ENCODE measurements at places on chromosomes 3 and 15.
A peak's percentile ranks its signal among the peaks of the same experiment; 100 is the strongest.

- DNase-seq, result no peak
These were observed 42.5 kb downstream of the SH3GL3 start for GRCh38 chr15:83489690-83490089.

- no peak for DNase-seq
These were observed 353.9 kb downstream of the NSUN3 start for GRCh38 chr3:94416768-94417167.

DNA sequence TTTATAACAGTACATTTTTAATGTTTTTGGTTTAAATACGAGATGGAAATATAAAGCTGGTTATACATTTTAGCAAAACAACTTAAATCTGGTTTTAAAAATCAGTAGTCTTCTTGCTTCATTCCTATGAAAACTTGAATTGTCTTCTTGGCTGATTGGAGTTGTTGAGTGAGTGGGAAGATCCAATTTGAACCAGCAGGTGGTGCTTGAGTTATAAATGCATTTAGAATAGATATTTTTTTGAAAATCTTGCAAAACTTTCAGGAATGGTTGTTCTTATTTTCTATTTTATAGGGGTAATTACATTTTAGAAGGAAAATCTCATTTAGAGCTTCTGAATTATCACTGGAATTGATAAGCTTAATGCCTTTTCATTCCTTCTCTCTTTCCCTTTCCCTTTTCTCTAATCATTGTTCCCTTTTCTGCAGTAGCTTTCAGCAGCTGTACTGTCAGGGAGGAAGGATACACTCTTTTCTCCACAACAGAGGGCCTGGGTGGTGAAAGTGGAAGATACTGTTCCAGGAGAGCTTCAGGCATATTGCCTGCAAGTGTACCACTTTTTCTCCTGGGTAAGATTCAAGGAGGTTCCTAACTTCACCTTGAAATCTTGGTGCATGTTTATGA is 335.6 kb downstream of the NLGN1 start:
- no peak for DNase-seq

- DNase-seq, result no peak
These were observed 22.4 kb downstream of the FBXW12 start for GRCh38 chr3:48394391-48394790.

GRCh38 chr15:73397461-73397860 is 28.7 kb upstream of the HCN4 start:
- DNase-seq, result no peak

- no peak for DNase-seq
These were observed 4.6 kb upstream of the TBL1XR1 start for GRCh38 chr3:177201700-177202397.

GRCh38 chr3:115666081-115666480 is 42.8 kb downstream of the GAP43 start:
- DNase-seq, result no peak

GRCh38 chr3:45560281-45560971 is 34.1 kb upstream of the LIMD1 start:
- no peak for DNase-seq

GRCh38 chr3:194168994-194169393 is 33.0 kb downstream of the HES1 start:
- DNase-seq, result no peak

- no peak for DNase-seq
These were observed 3.9 kb upstream of the PLCH1 start for GRCh38 chr3:155748611-155749365.

- DNase-seq, result no peak
These were observed 115.7 kb downstream of the ARRDC4 start for GRCh38 chr15:98076021-98076816.

DNA sequence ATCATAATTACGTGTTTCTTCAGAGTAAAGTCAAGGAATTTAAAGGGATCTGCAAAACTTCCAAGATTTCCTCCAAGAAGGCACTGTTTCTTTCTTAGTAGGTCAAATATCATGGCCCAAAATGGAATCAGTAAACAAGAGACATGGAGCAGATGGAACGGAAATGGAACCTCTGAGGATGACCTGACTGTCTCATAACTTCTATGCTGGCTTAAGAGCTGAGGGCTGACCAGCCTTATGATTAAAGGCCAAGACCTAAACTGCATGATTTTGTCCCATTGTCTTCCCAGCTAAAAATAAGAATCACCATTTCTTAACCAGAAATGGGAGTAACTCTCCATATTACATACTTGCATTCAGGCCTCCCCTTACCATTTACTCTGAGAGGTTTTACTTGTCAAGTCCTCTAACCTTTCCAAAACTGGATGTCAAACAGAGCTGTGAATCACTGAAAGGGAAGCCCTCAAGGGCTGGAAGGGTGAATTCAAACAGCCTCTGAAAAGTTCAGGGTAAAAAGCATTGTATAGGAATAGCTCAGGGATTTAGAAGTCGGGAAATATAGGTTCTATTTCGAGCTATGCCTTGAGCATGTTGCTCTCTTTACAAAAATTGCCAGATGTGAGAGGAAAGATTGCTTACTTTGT is 103.7 kb downstream of the MEIS2 start:
- DNase-seq, result no peak

DNA sequence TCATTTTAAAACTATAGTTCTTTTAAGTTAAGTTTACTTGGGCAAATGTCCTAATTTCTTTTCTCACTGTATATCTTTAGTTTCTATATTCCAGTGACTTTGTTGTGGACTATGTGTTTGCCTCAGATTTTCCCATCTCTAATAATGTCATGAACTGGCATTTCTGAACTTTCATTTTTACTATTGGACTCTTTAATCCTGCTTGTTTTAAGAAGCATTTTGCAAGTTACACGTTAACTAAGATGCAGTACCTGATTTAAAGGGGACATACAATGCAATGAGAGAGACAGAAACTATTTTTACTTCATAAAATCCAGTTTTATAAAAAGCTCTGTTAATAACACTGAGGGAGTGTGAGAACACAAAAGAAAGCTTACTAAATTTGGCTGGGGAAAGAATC is 58.6 kb upstream of the PHLDB2 start:
- no peak for DNase-seq

GRCh38 chr15:53962646-53963561 is 15.3 kb upstream of the UNC13C start:
- peak; percentile 30 for DNase-seq

DNA sequence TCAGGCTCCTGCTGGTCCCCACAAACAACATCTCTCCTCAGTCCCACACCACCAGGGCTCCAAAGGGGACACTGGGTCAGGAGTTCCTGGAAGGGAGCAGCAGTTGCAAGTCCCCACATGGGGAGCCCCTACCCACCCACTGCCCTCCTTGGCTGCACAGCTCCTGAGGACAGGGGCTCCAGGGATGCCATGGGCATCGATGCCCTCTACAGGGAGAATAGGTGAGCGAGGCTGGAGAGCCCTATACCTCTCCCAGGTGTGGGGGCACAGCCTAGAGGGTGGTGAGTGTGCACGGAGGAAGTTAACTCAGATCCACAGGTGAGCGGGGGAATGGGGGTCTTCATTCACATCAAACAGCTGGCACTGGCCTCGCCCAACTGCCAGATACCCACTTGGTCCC is 141.2 kb upstream of the LINGO1 start:
- no peak for DNase-seq

GRCh38 chr15:100878648-100879047 is 983 bp upstream of the ALDH1A3 start:
- DNase-seq, result peak; percentile 57

GRCh38 chr3:49534581-49535441 is 19.5 kb upstream of the BSN start:
- DNase-seq, result peak; percentile 82

DNA sequence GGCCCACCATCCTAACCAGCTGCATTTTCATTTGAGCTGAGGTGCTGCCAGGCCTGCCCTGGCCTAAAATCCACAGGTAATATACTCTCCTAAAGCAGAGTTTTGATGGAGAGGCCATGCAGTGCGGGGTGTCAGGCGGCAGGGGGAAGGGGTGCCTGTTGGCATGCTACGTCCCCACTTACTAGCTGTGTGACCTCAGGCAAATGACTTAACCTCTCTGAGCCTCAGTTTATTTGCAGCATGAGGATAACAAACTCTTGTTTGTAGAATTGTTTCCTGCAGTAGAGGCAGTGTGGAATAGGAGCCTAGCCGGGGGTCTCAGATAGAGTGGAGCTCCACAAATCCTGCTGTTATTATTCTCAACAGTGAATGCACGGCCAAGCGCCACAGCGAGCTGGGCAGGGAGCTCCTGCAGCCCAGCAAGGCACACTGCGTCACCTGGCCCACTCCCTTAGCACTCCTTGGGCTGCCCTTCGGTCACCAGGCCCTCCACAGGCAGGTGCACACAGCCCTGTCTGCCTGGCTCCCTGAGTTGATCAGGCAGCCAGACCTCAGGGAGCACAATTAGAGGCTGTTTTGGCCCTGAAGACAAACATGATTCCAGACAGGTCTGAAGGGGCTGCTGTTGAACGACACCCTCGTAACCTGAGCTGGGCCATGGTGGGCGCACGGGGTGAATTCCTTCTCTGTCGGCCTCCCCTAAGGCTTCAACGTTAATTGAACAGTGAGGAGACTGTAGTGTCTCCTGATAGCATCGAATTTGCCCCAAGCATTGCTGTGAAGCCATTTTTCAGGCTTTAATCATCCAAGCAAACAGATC is 248.8 kb upstream of the LYSMD4 start:
- DNase-seq, result no peak

DNA sequence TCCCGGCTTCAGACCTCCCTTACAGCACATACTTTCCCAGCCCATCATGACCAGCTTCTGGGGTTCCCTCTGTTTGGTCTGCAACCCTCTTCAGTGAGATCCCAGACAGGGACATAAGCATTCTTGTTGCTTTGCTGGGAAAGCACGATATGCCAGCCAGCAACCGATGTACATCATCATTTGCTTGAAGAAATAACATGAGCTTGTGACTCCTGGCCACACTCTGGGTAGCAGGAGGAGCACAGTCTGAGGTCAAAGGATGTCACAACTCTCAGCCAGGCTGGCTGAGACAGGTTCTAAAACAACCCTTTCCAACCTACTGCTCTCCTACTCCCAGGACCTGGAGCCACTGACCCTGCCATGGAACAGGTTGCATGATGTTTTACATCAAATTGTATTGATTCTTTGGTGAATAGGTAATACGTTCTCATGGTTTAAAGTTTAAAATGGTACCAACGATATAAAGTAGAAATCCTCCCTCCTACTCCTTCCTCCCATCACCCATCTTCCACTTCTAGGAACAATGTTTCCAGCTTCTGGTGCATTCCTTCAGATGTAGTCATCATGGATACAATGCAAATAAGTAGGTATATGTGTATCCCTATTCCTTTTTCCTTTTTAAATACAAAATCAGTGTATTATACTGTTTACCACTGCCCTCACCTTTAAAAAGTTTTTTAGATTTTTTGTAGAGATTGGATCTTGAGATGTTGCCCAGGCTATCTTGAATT is 190.3 kb downstream of the OPA1 start:
- DNase-seq, result no peak

- DNase-seq, result no peak
These were observed 23.4 kb downstream of the GOLIM4 start for GRCh38 chr3:168072323-168072650.

- DNase-seq, result peak; percentile 8
These were observed 41.5 kb downstream of the KLHL25 start for GRCh38 chr15:85753261-85753660.

GRCh38 chr3:41448396-41448795 is 249.1 kb downstream of the CTNNB1 start:
- DNase-seq, result no peak

- DNase-seq, result no peak
These were observed 412.9 kb downstream of the TIGIT start for GRCh38 chr3:114706591-114707232.

DNA sequence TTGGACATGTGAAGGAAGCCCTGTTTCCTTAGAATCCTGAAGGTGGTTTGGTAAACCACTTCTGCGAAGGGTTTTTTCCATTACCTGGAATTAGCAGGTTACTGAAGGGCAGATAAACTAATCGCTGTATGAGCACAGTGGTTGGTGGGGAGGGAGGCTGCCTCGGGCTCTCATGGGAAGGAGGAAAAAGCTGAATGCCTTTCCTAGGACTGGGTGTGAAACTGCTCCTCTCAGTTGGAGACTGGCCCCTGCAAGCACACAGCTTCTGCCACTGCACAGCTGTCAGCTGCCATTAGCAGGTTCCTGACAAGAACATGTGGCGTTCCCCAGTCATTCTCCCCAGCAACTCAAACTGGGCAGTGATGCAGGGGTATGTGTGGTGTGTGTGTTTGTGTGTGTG is 376.3 kb downstream of the GAP43 start:
- DNase-seq, result peak; percentile 29

GRCh38 chr3:123765475-123766128 is 118.5 kb downstream of the MYLK start:
- DNase-seq, result no peak

DNA sequence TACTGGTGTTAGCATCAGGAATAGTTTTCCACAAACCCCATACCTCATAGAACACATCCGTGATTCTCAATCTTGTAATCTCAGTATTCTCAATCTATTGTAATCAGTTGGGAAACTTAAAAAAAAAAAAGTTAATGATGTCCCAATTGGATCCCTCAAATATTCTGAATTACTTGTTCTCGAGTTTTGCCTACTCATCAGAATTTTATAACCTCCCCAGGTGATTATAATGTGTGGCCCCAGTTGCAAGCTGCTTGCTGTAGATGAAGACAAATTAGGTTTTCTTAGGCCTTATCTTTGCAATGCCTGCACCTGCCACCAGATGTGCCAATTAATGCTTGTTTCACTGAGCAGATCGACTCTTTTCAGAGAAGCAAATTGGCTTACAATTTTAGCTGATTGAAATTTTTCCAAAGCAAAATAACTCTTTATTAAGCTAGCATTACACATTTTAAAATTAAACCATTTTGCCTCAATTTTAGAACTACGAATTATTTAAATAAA is 19.0 kb upstream of the DIPK2A start:
- no peak for DNase-seq

DNA sequence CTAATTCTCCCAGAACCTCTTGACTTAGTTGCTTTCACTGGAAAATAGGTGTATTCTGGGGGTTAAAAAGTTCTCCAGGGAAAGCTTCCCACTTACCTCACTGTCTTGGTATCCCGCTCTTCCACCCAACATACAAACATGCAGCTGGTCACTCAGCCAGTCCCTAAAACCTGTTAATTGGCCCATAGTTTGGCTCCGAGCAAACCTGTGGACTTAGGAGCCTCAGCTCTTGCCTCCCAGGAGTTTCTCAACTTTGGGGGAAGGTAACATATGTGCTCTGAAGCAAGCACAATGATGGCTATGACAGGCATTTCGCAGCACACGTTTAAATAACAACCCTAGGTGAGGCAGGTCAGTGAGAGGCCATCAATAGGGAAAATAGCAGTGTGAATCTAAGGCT is 25.8 kb upstream of the LRRFIP2 start:
- DNase-seq, result no peak

DNA sequence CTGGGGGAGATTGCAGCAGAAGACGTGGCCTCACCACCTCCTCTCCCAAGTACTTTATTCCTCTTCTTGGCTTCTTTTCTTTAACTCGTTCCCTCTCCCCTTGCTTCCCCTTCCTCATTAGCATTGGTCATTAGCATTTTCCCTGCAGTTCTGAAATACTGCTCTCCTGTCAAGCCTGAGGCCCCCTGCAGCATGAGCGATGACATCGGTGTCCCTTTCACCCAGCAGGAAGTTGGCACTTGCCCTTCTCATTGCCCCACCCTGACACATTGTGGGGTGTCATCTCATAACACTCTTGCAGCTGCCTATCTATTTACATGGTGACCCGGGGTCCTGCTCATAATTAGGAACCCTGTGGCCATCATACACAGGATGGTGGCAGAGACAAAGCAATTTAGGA is 167.1 kb downstream of the ARRDC4 start:
- no peak for DNase-seq

Data from H9 (cell line).